ENCODE measurements at places on chromosomes 3 and 15. TPM values are rescaled to one million over a fixed set of nuclear protein-coding genes. Genes with fewer than 3 reads are reported as not detected.

DNA sequence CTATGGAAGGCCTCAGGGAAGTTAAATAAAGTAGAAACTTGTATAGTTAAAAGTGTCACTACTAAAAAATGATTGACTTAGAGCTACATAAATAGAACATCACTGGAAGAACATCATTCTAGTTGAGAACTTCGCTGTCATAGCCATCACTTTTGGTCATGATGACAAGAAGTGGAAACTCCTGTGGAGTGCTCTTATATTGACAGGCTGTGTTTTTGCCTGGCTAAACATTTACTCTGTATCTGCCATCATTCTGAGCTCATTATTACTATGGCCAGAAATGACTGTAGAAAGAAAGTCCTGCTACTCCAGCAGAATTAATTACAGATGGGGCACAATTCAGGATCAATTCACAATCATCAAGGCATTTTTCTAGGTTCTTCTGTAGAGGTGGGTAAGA lies 165.1 kb upstream of the GOLIM4 start:
- no peak for DNase-seq

DNA sequence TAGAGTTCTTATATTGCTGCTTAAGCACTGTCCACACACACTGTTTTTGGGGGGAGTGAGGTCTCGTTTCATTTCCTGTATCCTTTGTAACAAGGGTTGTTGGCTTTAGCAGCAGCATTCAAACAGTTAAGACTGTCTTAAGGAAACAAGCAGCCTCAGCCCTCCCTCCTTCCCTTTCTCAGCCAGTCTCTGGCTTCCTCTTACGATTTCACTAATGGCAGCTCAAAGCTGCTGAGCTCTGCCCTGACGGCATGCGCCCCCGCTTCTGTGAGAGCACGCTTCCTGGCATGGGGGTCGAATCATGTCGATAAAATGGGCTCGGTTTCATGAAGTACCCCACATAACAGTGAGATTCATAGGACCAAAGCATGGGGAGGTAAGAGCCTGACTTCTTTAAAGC lies 105.0 kb downstream of the KLHL25 start:
- DNase-seq = peak; percentile 73

DNA sequence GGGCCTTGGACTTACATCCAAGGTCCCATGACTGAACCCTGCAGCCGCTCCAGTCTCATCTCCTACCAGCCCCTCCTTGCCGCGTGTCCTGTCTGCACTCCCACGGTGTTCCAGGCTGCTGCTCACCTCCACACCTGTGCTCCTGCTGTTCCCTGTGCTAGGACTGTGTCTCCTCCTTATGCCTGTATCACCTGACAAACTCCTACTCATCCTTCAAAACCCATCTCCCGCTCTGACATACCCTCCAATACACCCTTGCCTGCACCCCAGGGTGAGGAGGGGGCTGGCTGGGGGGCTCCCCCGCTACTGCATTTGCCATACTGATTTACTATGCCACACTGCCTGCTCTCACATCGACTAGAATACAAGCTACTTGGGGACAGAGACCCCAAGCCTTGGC lies 53.6 kb downstream of the CYP11A1 start:
- DNase-seq = no peak

GRCh38 chr3:172591876-172592771 lies 68.9 kb upstream of the TNFSF10 start:
- DNase-seq = no peak

The CSTA gene
- 6.3 TPM for total RNA-seq
